ENCODE measurements at places on chromosomes 12 and 14.

DNA sequence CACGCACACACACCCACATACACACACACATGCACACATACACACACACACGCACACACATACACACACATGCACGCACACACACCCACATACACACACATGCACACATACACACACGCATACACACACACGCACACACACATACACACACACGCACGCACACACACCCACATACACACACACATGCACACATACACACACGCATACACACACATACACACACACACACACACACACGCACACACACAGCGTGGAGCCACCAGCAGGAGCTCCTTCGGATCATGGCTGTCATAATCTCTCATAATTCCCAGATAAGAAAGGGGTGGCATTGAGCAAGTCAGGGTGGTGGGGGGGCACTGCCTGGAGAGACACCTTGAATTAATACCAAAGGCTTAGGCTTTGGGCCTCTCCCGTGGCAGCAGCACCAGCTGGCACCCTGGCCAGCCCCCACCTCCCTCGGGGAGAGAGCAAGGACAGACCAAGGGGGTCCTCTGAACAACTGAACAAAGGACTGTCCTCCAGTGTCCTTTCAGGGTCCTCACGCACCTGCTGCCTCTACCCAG, 21.9 kb downstream of the ANO2 start:
- no peak for DNase-seq

- no peak for DNase-seq
Observed at GRCh38 chr14:71532344-71532743, 399.9 kb upstream of the RGS6 start.

GRCh38 chr14:54565785-54566409, 1.0 kb upstream of the SAMD4A start:
- peak; percentile 35 for DNase-seq

DNA sequence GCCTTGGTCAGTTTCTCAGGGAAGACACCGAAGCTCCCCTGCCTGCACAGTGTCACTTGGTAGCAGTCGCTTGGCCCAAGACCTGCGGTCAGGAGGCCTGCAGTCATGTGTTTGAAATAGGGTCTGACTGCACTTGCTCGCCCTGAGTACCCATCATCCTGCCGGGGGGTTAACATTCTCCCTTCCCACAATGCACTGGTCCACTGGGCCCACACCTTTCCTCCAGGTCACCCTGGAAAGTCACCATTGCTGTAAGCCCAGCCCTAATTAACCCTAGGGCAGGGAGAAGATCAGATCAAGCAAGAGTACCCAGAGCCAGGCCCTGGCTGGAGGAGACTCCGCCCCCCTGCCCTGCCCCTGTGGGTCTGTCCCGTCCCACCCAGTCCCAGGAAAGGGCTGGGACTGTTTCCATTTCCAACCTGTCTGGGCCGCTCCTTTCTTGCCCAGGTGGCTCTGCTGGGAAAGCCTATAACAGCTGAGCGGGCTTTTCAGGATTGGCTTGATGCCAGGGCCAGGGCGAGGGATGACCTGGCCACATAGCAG, 87.1 kb downstream of the ZFP36L1 start:
- no peak for DNase-seq
